ENCODE measurements at places on chromosomes 11 and 22.

DNA sequence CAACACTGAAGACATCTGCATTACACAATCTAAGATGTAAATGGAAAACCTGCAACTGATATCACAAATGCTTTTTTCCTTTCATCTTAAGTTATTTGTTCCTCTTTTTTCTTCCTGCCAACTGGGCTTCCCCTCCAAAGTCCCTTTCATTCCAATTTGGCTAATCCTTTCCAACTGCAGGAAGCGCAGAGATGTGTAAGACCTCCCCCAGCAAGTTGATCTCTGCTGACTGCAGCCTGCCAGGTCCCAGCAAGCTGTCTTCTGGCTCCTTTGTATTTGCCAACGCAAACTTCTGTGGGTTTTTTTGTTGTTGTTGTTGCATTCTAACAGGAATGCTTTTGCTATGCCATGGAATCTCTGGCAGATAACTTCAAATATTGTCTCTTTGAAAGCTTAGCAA is 38.5 kb upstream of the LRRC4C start:
- DNase-seq, result no peak

DNA sequence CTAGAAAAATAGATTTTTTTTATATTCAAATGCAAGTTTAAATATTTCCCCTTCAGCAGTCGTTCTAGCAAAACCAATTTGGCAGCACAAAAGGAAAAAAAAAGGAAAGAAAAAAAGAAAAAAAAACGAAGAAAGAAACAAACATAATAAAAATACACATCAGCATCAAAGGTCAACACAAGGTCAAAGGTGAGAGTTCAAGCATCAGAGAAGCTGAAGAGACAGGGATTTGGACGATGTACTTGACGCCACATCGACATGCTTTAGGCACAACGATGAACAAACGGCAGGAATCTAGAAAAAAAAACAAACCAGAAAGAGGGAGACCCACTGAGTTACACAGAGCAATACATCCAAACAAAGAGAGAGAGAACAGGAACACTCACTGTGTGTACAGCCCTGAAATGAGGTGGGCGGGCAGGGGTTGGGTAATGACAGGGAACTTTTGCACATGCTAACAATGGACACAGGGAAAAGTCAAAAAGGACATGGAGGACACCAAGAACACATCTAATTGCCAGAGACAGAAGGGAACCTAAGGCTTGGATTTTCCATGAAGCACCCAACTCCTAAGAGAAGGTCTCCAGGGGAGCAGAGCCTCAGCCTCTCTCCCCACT is 19.8 kb upstream of the RAPSN start:
- no peak for DNase-seq

- DNase-seq, result no peak
Measured at GRCh38 chr11:112085822-112086421, 634 bp downstream of the TIMM8B start.

- no peak for DNase-seq
Measured at GRCh38 chr22:36900225-36900624, 13.2 kb upstream of the CSF2RB start.

GRCh38 chr11:104956528-104956927 is 11.8 kb downstream of the CASP4 start:
- DNase-seq, result no peak

DNA sequence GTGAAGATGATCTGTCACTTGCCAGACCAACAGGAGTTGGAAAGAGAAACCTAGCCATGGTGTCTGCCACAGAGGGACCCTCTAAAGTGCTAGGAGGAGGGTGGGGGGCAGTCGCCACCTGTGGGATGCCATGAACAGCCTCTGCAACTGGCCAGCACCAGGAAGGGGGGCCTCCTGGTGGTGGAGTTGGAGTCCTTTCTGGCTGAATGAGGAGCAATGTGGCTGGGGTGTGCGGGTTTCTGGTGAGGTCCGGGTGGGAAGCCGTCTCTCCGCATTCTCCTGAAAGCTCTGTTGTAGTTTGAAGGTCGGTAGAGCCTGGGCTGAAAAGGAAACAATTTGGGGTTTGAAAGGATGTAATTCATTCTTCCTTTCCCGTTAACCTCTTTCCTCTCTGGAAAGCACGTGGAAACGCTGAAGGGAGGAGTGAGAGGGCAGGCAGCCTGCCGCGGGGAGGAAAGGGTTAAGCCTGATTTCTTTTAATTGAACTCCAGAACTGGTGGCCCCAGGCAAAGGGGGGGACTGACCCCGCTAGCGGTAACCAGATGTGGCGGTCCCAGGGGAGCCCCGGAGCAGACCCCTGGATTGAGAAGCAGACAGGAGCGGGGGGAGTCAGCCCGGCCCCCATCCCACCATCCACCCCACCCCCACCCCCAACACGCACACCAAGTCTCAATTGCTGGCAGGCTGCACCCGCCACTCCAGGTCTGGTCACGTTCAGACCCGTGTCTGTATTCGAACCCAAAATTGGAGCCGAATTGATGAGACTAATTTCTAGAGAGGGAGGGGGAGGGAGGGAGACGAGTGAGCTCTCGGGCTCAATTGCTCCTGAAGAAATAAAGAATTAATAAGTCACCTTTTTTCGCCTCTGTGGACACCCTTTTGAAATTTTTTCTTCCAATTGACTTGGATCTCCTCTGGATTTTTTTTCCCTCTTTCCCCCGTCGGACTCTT is 1.8 kb upstream of the FLI1 start:
- no peak for DNase-seq

Data from T-helper 1 cell (primary cell).